ENCODE measurements at places on chromosomes 7 and 10.

GRCh38 chr10:126833542-126833941 lies 71.7 kb upstream of the DOCK1 start:
- no peak for DNase-seq

GRCh38 chr7:36368496-36368895 lies 21.2 kb upstream of the ANLN start:
- DNase-seq, result no peak

GRCh38 chr7:117010375-117011133 lies 57.3 kb downstream of the ST7 start:
- no peak for DNase-seq

GRCh38 chr10:131396121-131397050 lies 84.9 kb upstream of the TCERG1L start:
- DNase-seq, result no peak

DNA sequence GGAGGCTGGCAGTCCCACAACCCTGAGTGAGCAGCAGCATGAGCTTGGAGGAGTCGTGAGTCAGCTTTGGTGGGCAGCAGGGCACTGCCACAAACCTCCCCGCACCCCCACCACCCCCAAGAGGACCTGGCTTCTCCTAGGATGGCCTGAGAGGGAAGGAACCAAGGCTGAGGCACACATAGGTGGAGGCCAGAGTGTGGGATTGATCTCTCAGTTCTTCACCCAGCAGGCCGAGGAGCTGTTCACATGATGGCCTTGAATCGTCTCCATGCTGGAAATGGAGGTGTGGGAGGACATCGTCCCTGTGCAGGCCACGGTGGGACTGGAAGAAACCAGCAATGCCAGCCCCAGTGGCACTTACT lies 17.4 kb upstream of the GDF10 start:
- no peak for DNase-seq

DNA sequence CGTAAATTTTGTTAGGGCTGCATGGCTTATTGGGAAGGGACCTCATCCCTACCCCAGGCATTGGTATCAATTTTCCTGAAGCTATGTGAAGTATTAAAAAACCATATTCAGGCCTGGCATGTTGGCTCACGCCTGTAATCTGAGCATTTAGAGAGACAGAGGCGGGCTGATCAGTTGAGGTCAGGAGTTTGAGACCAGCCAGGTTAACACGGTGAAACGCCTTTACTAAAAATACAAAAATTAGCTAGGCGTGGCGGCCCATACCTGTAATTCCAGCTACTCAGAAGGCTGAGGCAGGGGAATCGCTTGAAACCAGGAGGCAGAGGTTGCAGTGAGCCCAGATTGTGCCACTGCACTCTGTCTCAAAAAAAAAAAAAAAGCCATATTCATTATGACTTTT lies 7.1 kb downstream of the TASOR2 start:
- DNase-seq, result no peak

DNA sequence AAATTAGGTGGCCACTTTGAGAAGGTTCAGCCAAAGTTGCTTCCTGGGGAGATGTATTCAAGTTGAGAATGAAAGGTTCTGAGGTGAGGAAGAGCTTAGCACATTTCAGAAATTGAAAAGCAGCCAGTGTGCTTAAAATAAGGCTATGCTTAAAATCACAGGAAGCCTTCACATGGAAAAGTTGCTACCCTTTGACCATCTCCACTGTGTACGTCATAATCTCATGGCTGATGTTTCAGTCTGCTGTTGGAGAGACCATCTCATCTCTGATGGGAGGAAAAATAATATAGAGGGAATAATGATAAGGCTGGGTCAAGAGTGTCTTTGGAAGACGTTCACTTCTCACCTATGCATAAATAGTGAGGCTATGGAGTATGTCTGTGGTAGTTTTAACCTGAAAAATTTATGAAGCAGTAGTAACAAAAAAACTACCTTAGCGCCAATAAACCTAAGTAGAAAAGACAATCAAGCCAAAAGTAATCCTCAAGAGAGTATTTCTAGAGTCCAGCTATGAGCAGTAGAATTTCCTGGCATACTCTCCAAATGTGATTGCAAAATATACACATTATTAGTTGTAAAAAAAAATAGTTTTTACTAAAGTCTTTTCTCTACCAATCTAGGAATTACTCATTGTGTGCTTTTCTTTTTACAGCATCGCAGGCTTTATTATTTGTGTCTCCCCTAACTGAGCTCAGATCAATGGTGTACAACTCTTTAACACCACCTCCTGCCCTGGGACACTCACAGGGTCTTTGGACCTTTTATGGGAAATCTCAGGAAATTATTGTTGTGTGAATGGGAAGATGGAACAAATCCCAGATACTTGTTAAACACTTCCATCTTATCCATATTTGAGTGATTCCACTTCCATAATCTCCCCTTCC lies 435.2 kb upstream of the LRGUK start:
- no peak for DNase-seq

DNA sequence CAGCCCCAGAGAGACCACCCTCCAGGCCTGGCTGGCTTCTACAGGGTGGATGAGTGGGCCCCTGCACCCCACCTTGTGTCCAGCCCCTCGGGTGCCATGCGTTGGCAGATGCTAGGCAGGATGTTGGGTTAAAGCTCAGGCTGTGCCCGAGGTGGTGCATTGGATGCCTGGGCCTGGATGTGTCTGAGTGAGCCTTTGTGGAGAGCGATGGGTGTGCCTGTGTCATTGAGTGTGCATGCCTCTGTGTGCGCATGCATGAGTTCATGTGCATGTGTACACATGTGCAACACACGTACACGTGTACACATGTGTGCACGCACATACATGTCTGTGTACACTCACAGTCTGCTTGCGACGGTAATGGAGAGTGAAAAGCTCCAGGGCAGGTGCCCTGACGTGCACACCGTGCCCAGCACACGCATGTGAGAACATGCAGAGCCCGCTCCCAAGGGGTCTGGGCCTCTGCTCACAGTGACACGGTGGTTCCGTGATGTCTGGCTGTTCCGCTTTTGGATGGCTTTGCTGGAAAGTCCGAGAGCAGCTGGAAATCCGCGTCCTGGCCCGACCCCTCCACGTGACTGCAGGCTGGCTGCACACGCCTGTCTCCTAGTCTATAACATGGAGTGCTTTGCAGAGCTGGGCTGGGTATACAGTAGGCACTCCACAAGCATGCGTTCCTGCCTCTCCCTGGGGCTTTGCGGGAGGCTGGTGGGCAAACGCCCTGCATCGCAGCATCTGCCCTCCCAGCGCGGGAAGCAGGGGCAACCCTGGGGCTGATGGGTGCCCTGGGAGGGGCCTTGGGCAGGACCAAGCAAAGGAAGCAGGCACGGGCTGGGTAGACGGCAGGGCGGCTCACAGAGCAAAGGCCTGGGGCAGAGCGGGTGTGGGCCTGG lies 36.9 kb downstream of the ELFN1 start:
- no peak for DNase-seq

- DNase-seq, result no peak
These were observed 273.1 kb upstream of the PITRM1 start for GRCh38 chr10:3445648-3446047.

DNA sequence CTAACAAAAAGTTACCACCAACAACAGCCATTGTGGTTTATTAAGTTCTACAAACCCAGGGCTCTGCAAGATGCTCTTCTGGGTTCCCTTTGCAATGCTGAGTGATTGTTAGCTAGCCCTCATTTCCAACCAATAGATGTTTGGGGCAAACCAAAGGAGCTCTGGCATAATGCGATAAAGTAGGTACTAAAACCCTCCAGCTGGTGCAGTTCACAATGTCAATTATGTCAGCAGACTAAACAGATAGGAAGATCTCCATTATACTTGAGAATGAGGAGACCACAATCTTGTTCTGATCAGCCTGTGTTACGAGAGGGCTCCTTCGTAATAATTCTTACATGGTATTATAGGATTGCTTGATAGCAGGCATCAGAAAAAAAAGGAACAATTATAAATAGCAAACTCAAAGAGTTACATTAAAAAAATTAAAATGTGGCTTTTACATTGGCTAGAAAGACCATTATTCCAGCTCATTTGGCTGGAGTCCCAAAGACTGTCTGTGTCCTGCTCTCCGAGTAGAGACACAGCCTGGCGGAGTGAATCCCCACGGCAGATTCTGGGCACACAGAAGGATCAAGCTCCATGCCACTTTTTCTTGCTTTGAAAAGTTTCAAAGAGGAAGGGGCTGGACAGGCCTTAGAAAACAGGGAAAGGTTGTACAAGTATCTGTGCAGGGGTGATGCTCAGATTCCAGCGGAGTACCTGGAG lies 93.8 kb downstream of the ZRANB1 start:
- DNase-seq, result no peak
